ENCODE measurements at places on chromosomes 11 and 22.

DNA sequence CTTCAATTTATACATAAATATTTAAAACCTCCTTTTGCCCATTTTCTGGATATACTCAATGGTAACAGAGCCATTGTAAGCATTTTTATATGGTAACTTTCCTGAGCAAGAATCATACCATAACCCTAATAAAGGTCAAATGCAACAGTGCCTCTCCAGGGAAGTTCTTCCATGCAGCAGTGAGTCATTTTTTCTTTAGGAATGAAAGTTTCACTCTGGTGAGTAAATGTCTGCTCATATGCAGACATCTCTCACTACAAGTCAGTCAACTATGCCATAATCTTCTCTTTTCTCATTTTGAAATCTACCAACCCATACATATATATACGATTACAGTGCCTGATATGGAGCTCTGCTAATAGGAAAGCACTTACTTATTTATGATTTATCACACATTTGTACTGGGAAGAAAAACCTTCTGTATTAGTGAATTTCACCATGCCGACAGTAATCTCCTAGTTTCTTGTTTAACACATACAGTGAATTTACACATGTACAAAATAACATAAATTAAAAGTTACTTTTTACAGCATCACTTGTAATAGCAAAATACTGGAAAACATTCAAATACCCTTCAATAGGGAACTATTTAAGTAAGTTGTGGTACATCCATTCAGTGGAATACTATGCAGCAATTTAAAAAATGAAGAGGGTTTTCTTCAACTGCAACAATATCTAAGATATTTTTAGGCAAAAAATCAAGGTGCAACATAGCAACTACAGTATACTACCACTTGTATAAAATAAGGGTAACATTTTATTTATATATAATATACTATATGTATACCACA lies 16.0 kb downstream of the STK33 start:
- no peak for DNase-seq

- no peak for DNase-seq
These were observed 1307.8 kb upstream of the RAG2 start for GRCh38 chr11:37905707-37906417.

- DNase-seq: no peak
These were observed 19.0 kb upstream of the THRSP start for GRCh38 chr11:78044706-78045105.

- no peak for DNase-seq
These were observed 47.6 kb downstream of the ADAMTS8 start for GRCh38 chr11:130380778-130381177.

DNA sequence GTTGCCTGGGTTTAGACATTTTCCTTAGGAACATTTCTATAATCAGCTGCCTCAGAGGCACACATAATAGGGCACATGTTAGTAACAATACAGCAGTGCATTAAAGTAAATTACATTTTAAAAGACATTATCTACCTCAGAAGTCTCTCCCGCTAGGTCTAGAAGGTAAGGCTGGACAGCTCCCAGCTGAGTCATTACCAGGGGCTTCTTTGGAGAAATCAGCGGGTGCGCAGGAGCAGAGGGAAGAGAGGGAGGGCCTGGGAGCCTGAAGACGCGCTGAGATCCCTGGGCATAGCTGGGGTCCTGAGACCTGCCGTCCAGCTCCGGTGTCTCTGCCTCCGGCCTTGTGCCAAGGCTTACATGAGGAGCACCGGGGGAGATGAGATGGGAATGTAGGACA lies 67.7 kb downstream of the TMPRSS5 start:
- DNase-seq: no peak

GRCh38 chr11:110003426-110003825 lies 89.8 kb upstream of the ZC3H12C start:
- DNase-seq: no peak

DNA sequence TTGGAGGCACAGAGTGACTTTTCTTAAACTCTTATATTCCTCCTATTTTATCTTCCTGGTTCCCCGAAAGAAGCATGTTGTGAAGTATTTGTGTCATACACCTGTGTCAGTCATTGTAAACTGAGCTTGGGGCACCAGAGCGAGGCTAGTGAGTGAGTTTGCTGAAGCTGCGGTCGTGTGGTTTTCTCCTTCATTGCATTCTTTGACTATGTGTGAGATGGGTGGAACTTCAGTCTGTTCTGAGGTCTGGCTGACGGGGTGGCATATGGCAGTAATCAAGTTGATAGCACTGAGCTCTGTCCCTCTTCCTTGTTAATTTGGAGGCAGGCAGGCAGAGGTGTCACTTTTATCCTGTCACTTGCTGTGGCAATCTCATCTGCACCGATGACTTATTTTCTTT lies 4.2 kb downstream of the VPS26B start:
- no peak for DNase-seq

DNA sequence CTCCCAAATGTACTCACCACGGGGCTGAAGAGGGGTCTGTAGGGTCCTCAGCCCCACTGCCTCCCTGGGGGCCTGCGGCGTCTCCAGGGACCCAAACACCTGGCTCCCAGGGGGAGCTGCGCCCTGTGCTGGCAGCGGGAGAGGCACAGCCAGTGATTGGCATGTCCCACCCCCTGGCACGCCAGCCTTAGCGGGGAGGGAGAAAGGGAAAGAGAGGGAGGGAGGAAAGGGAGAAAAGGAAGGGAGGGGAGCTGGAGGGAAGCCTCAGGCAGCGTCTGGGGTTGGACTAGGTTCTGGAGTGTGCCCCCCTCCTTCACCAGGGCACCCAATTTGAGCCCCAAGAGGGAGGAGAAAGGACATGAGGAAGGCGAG lies at the start of gene CHRM1:
Gene CHRM1, minus strand, starts transcription at position 163 of the 372 bp plus-strand sequence. CDS start 10,263 bp downstream, outside the sequence.
- DNase-seq: peak; percentile 48

- DNase-seq: no peak
These were observed 15.0 kb downstream of the DENND5A start for GRCh38 chr11:9250139-9250582.

GRCh38 chr11:34208266-34209135 lies 103.1 kb downstream of the NAT10 start:
- no peak for DNase-seq

DNA sequence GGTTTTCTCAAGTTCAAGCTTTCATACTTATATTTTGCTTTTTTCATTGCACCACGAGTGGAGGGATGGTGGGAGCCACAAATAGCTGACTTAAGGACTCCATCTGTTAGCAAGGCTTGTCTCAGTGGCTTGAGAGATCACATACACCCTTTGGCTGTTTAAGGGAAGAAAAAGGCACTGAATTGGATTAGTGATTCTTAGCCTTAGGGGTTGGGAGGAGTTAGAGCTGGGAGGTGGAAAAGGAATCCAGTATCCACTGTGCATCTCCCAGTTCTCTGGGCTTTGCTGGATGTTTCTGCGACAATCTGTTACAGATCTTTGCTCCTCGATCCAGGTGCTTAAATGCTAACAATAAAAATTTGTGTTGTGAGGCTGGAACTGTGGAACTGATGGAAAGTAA lies 593.6 kb downstream of the CNTN5 start:
- DNase-seq: no peak

DNA sequence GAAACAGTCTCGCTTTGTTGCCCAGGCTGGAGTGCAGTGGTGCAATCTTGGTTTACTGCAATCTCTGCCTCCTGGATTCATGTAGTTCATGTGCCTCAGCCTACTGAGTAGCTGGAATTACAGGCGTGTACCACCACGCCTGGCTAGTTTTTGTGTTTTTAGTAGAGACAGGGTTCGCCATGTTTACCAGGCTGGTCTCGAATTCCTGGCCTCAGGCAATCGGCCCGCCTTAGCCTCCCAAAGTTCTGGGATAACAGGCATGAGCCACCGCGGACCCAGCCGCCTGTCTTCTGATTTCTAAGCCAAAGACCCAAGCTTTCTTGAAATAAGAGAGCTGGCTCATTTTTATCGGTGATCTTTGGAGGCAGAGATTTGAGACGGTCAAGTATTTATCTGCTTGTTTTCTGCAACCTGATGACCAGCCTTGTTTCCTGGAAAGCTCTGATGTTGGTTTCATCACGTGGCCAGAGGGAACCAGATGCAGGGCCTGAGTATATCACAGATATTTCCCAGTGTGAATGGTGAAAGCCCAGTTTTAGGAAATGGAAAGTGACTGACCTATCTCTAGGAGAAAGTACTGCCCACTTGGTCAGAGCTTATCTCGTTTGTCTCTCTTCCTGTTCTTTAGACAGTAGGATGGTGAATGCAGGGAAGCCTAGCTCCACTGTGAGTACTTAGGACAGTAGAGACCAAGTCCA lies 5.7 kb upstream of the SIDT2 start:
- no peak for DNase-seq

DNA sequence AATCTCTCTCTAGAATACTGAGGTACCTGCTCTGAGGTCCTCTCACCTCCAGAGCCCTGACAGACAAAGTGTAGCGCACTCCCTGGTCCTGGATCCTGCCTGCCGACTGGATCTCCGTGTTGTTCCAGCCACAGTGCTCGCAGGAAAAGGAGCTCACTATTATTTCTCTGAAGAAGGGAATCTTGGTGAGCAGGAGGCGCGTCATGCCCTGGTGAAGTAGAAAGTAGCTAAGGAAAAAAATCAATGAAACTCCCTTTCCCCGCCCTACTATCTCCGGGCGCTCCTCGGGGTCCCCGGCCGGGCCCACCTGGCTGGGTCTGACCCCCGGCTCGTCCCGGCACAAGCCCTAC lies 412 bp downstream of the ZPR1 start:
- no peak for DNase-seq

- no peak for DNase-seq
These were observed 260.6 kb downstream of the ETS1 start for GRCh38 chr11:128326791-128327190.

- DNase-seq: no peak
These were observed 6.4 kb upstream of the C11orf96 start for GRCh38 chr11:43936076-43936475.

GRCh38 chr11:87322568-87322967 lies 284.8 kb downstream of the TMEM135 start:
- no peak for DNase-seq

DNA sequence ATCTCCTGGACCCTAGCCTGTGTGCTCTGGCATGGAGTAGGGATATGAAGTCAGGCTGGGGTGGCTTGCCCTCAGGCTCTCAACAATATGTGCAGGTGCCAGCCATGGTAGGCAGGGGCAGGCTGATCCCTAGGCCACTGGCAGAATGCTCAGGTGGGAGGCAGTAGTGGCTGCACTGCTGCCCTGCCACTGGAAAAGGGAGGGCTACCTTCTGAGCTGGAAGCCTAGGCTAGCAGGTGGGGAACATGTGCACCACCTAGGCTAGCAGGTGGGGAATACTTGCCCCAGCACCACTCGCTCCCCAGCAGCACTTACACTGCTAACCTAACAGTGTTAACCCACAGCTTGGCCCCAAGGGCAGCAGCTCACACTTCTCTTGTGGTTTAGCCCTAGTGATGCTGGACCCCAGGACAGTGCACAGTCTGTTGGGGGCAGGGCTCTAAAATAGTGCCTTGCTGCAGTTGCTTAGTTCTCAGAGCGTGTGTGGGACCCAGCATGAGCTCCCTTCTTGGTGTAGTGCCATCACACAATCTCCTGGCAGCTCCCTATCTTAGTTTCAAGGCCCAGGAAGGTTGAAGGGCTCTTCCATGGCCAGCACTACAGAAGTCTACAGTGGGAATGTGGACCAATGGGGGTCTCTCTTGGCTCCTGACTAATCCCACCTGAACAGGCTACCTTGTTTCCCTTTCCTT lies 130.8 kb downstream of the FCHSD2 start:
- DNase-seq: no peak

Measured in A673 (cell line).